ENCODE measurements at places on chromosomes 13 and 19. TPM values are rescaled to one million over a fixed set of nuclear protein-coding genes. Genes with fewer than 3 reads are reported as not detected.

DNA sequence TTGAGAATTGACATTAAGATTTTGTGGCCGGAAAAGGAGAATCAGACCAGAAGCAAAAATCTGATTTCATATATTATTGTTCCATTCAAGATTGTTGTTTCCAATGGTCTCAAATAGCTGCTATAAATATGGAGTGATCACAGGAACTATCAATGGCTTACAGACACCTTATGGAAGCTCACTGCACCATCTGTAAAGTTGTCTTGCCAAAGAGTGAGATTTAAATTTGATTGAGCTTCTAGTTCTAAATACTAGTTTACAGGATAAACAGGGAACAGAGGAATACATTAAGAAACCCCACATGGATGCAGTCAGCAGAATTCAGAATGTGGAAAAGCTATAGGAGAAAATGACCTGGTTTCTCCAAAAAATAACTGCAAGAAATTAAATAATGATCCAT lies 47.0 kb upstream of the CALM3 start:
- DNase-seq: no peak

GRCh38 chr19:49407482-49408015 lies 15.7 kb downstream of the PTH2 start:
- DNase-seq: no peak

GRCh38 chr13:102580552-102581169 lies 16.1 kb upstream of the TPP2 start:
- DNase-seq: no peak

- DNase-seq: no peak
Observed at GRCh38 chr19:49738268-49738667, 24.8 kb downstream of the TSKS start.

DNA sequence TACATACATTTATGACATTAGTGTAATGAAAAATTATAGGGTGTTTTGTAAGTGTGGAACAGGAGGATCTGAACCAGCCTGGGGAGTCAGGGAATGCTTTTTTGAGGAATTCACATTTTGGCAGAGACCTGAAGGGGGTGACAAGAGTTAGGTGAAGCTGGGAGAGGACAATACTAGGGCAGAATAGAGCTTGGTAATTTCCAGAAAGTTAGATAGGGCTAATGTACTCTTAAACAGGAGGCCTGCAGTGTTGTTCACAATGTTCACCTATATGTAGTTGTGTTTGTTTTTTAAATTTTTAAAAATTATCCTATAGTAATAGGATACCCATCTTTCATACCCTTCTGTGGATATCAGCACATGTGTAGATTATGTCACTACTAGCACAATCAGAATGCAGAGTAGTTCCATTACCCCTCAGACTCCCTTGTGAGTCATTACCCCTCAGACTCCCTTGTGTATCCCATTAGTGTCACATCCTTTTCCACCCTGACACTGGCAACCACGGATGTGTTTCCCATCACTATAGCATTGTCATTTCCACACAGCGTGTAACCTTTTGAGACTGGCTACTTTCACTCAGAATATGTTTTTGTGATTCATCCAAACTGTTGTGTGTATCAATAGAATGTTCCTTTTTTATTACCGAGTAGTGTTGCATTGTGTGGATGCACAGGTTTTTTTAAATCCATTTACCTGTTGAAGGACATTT lies 43.1 kb downstream of the PCCA start:
- DNase-seq: no peak

GRCh38 chr19:10882108-10882457 lies 10.7 kb downstream of the CARM1 start:
- no peak for DNase-seq

The SMIM44 gene
- not detected for total RNA-seq

The C19orf38 gene
- total RNA-seq: 0.44 TPM

The NR1H2 gene
- total RNA-seq: 82.3 TPM

GRCh38 chr13:97212601-97213040 lies 9.5 kb upstream of the MBNL2 start:
- DNase-seq: no peak

- DNase-seq: no peak
Observed at GRCh38 chr13:99859178-99860177, 112.1 kb downstream of the ZIC5 start.

The COMP gene
- not detected for total RNA-seq
